WTC11 (cell line): ENCODE measurements at places on chromosomes 5 and 9.

GRCh38 chr9:78590068-78590467, 293.1 kb downstream of the PSAT1 start:
- no peak for DNase-seq

GRCh38 chr5:88214655-88215054, 54.0 kb downstream of the TMEM161B start:
- no peak for DNase-seq

GRCh38 chr5:111127453-111128195, 35.5 kb downstream of the WDR36 start:
- no peak for DNase-seq

- no peak for DNase-seq
These were observed 59.7 kb downstream of the FGF18 start for GRCh38 chr5:171478946-171479775.

- DNase-seq = peak; percentile 38
These were observed 3.6 kb upstream of the SCGB3A2 start for GRCh38 chr5:147874910-147875367.

GRCh38 chr9:87883990-87884389, 1.3 kb downstream of the SPATA31E1 start:
- DNase-seq = peak; percentile 75

DNA sequence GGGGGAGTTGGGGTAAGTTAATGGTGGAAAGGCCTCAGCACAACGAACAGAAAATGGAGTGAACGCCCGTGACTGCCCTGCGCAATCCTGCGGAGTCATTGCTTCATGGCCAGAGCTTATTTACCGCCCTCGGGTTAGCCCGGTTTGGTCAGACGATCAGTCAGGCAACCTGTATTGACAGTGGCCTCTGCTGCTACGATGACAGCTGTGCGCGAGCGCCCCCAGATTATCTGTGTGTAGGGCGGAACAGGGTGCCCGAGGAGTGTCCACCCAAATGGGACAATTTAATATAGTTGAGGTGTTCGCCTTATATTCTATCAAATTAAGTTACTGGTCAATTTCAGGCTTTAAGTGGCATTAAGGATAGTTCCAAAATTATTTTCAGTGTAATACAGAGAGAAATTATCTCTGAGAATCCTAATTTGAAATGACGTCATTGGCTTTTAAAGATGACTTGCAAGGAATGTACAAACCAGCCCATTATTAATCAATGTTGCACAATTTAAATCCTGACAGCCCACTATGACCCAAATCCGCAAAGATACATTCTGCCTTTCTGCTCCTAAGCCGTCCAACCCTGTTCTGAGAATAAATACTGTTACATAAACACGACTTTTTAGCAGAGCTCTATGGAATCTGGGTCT, 879 bp upstream of the UBQLN1 start:
- DNase-seq = peak; percentile 45

DNA sequence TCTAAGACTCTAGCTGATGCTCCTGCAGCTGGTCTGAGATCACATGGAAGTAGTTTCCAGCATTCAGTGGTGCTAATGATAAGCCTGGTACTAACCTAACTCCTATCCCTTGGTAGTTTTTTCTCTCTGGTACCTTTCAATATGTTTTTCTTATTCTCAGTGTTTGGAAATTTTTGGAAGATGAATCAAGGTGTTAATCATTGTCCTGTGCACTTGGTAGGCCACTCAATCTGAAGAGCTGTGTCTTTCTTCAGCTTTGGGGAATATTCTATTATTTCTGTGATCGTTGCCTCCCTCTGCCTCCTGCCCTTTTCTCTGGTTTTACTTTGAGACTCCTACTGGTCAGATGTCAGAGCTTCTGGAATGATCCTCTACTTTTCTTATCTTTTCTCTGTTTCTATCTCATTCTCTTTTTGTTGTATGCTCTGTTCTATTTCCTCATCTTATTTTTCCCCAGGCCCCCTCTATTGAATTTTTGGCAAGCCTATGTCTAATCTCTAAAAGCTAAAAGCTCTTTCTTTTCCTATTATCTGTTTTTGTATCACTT, 136.8 kb downstream of the APBA1 start:
- DNase-seq = no peak

GRCh38 chr5:141512911-141513626, 24.2 kb downstream of the PCDHGC5 start:
- peak; percentile 51 for DNase-seq

DNA sequence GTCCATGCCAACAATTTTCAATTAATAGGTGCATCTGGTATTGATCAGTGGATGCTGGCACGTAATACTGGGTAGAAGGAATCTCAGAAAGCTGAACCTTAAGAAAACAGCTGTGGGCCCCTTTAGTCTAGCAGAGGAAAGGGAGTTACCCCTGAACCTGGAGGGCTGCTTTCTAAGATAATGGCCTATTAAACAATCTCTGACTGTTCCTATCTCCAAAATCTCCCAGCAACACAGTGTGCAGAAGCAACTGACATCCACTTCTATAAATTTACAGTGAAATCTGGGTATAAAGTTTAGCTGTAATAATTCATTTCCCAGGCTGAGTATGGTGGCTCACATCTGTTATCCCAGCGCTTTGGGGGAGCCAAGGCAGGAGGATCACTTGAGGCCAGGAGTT, 198.8 kb downstream of the MAPKAP1 start:
- DNase-seq = no peak

DNA sequence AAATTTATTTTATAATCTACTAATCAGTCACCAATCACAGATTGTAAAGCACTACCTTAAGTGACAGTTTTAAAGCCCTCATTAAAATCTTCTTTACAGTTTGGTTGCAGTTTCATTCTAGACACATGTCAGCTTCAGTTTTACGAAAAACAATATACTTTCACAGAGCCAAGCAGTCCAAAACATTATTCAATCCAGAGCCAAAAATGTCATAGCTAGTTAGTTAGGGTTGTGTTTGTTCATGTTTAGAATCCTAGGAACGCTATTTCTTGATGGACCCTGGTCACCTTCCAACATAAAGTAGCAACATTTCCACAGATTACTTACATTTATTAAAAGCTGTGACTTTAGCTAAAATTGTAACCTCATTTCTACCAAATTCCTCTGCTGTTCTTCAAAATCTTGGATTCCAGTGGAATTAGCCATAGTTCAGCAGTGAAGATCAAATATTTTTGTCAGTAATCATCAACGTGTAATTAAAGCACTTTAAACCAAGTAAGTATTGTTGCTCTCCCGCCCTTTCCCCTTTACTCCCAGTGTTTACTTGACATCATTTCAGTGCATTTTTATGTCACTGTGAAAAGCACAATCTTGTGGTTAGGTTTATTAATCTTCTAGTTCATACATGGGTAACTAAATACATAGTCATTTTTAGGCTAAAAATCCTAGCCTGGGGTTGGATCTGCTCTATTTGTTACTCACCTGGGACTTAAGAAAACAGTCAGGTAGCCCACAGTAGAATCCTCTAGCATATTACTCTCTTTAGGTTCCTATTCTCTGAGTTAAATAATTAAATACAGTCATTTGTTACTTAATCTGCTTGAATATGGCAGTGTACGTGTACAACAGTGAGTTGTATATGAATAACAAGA, 74.3 kb downstream of the NIPBL start:
- DNase-seq = no peak

DNA sequence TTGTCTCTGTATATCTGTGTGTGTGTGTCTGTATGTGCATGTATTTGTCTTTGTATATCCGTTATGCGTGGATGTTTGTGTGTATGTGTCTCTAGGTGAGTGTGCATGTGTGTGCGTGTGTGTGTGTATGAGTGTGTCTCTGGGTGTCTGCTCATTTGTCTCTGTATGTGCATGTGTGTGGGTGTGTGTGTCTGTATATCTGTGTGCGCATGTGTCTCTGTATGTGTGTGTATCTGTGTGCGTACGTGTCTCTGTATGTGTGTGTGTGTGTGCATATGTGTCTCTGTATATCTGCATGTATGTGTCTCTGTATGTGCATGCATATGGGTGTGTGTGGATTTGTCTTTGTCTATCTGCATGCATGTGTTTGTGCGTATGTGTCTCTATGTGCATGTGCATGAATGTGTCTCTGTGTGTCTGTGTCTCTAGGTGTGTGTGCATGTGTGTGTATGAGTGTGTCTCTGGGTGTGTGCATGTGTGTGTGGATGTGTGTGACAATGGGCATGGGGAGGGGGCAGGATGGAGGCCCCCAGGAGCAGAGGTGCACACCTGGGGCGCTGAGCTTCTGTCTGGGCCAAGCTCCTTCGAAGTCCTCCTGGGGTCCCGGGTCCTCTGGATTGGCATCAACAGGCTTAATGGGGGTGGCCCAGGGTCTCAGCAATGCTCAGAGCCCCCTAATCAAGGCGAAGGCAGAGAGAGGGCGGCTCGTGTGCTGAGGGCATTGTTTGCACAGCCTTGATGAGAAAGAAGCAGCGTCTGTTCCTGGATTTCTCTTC, 373.4 kb upstream of the IRX4 start:
- DNase-seq = no peak

DNA sequence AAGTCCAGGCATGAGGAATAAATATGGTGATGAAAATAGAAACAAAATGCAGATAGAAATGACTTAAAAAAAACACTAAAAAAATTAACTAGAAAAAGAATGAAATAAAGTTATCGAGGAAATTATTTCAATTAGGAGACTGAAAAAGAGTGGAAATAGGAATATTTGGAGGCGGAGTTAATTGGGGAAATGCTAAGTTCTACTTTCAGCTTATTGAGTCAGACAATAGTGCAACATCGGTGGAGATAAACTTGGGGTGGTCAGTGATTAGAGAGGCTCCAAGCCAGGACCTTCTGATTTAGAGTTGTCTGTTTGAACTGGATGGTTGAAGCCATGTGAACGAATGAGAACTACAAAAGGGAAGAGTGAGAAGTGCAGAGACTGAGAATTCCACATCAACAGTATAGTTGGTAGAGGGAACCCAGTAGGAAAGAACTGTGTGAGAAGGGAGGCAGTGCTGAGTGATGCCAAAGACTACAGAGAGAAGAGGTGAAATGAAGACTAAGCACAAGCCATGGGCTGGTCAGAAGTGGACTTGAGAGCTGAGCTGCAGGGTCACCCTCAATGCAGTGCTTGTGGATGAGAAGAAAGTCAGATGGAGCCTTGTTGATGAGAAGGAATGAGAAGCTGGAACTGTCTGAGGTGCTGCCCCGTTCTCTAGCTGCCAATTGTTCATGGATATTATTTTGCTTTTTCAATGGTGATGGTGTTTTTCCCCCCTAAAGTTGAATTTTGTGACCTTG, 160.7 kb downstream of the ICE1 start:
- no peak for DNase-seq

DNA sequence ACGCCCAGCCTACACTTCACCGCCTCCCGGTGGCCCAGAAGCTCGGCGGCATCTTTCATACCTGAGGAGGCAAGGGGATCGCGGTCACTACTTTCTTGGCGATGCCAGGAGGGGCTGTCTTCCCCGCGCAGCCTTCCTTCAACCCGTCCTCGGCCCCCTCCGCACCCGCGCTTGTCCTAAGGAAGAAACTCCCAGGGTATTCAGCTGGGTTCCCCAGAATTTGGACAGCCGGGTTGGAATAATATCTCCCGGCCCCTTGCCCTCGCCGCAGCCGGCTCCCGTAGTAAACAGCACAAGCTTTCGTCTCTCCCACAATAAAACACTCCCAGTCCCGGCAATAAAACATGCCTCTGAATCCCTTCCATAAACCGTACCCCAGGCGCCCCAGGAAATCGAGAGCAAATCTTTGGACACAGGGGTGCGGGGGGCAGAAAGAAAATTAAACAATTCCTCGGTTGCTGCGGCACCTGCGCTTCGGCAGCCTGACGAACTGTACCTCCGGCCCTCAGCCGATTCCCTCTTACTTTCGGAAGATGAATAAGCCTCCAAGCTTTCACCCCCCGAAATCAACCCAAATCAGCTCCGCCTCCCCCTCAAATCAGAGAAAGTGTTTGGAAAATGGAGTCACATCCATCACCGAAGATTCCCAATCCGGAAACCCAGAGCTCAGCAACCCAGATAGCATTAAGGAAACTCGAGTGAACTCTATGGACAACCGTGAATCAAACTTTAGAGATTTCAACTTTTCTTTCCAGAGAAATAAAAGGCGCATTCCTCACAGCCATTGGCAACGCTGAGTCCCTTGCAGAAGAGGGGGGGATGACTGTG, 1.1 kb downstream of the OTP start:
- no peak for DNase-seq

DNA sequence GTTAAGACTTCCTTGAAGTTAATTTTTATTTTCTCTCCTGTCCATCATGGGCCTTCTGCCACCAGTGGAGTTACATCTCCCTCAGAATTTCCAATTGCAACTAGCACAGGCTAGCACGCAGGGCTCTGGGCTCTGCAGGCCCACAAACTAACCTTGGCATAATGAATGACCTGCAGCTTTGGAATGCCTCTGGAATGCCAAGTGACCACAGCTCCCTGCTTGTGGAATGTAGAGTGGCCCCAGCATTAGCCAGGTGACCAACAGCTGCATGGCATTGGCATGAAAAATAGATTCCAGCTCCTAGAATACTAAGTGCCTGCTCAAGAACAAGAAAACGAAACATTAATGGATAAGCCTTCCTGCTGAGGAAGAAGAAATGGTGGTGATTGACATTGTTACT, 726.1 kb downstream of the BRINP1 start:
- DNase-seq = peak; percentile 47

- DNase-seq = no peak
These were observed 32.4 kb downstream of the ABCA1 start for GRCh38 chr9:104895572-104895971.

- no peak for DNase-seq
These were observed 4.9 kb upstream of the UBTD2 start for GRCh38 chr5:172288465-172288864.

GRCh38 chr5:162939991-162940390, 497.4 kb upstream of the CCNG1 start:
- DNase-seq = no peak

GRCh38 chr5:139872851-139873794, 77.5 kb downstream of the PSD2 start:
- no peak for DNase-seq

- DNase-seq = no peak
These were observed 534.1 kb upstream of the CDH6 start for GRCh38 chr5:30659417-30659816.

DNA sequence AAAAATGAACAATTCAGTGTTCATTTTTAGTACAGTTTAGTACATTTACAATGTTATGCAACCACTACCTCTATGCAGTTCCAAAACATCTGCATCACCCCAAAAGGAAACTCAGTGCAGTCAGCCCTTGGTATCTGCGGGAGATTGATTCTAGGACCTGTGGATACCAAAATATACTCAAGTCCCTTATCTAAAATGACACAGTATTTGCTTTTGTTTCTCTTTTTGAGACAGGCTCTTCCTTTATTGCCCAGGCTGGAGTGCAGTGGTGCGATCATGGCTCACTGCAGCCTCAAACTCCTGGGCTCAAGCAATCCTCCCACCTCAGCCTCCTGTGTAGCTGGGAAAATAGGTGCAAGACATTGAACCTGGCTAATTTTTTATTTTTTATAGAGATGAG, 114.0 kb downstream of the PIP5K1B start:
- DNase-seq = no peak

GRCh38 chr5:148011398-148012137, 52.2 kb upstream of the SPINK5 start:
- DNase-seq = no peak

DNA sequence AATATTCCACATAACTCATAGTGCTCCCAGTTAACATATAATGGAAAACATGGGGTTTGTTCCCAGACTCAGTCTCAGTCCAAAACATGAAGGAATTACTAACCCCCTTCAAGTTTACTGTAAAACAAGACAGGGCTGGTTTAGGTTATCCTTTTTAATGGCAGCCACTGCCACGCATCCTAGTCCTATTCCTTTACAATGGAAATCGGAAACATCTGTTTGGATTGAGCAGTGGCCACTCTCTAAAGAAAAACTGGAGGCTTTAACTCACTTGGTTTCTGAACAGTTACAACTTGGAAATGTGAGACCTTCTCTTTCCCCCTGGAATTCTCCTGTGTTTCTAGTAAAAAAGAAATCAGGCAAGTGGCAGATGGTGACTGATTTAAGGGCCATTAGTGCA, 609.9 kb upstream of the ACO1 start:
- no peak for DNase-seq
